ENCODE measurements at places on chromosomes 3 and 15.

DNA sequence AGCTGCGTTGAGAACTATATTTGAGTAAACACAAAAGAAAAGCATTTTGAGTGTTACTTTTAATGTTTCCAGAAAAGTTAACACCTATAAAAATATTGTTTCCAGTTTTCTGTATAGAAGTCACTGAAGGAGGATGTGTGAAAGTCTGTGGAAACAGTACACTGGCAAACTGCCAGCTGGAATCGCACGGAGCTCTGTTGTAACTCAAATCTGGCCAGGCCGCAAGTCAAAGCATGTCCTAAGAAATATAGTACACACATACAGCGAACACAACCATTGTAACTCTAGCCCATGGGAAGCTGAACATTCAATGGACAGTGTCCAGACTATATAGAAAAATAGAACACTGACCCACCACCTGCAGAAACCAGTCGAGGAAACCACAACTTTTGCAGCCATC, 657.2 kb downstream of the FHIT start:
- DNase-seq = no peak

DNA sequence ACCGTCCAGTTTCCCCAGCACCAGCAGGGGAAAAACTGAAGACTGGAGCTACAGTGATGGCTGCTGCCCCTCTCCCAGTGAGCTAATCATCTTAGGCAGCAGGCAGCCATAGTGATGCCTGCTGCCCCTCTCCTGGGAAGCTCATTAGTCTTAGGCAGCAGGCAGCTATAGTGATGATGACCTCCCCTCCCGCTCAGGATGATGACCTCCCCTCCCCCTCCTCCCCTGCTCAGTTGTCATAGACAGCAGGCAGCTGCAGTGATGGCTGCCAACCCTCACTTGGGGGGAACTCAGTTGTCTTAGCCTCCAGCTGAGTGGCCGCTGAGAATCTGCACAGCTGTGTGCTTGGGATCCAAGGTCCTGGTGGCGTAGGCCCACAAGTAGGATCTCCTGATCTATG, 80.9 kb upstream of the MANF start:
- no peak for DNase-seq

- no peak for DNase-seq
These were observed 6.3 kb downstream of the PLCD1 start for GRCh38 chr3:38022896-38023709.

DNA sequence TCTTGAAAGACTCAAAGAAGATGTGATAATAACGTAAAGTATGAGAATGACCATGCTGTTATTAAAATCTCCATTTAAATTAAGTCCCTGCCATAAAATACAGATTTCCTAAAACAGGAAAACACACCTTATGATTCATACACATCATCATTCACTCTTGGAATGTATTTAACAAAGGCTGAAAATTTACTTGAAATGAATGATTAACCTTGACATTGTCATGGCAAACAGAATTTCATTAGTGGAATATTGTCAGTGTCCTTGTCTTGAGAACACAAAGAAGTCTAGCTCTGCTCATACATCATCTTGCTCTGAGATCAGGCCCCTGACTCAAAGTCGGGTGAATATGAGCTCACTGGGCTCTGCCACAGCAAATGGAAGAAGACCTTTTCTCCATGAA, 313.9 kb downstream of the FGF12 start:
- no peak for DNase-seq

- DNase-seq = peak; percentile 62
These were observed 183.8 kb upstream of the IL12A start for GRCh38 chr3:159804726-159805410.
